ENCODE measurements at places on chromosomes 6 and 20. TPM values are rescaled to one million over a fixed set of nuclear protein-coding genes. Genes with fewer than 3 reads are reported as not detected.

Gene SEL1L2
- total RNA-seq: not detected

Gene GPX5
- total RNA-seq: not detected

Gene LIN28B
- 0.18 TPM for total RNA-seq

Gene SLC22A7
- 0.18 TPM for total RNA-seq

Gene PAQR8
- total RNA-seq: 18.3 TPM

Gene CFB
- 9.9 TPM for total RNA-seq

Gene CCN2
- 183 TPM for total RNA-seq

Gene ZC2HC1B
- 0.93 TPM for total RNA-seq

Gene GSTA3
- total RNA-seq: not detected

Gene SLC22A1
- 1.3 TPM for total RNA-seq

Gene GHRH
- total RNA-seq: not detected

Gene POLR1H
- total RNA-seq: 36.4 TPM

Gene SMPDL3A
- 13.5 TPM for total RNA-seq

Gene KCNK5
- 6.9 TPM for total RNA-seq

Gene PTGIS
- 43.4 TPM for total RNA-seq

Gene TMEM200A
- 22.4 TPM for total RNA-seq

Gene CCDC170
- total RNA-seq: 3.1 TPM

Gene AKAP12
- total RNA-seq: 143 TPM

Gene BEND6
- 2.5 TPM for total RNA-seq

Gene KIF25
- total RNA-seq: 0.18 TPM

Gene ENPP3
- 6.5 TPM for total RNA-seq

Gene CALHM4
- total RNA-seq: not detected

Gene PSORS1C1
- 0.06 TPM for total RNA-seq

Gene FILIP1
- total RNA-seq: 7.6 TPM

Gene RBM24
- 48.2 TPM for total RNA-seq

Gene NHSL1
- 23.1 TPM for total RNA-seq

Gene SLC22A16
- 1.2 TPM for total RNA-seq

Gene KCNG1
- 5.8 TPM for total RNA-seq

Gene DEFB114
- not detected for total RNA-seq

Gene MEI4
- total RNA-seq: 1.2 TPM

Gene SDC4
- total RNA-seq: 122 TPM

Gene HINT3
- 33.9 TPM for total RNA-seq

Gene RAB44
- total RNA-seq: 1.5 TPM

Gene C20orf141
- not detected for total RNA-seq

Gene TPBG
- total RNA-seq: 32.2 TPM

Gene NINL
- total RNA-seq: 27.0 TPM

Gene ZSCAN23
- 13.2 TPM for total RNA-seq

Gene COQ3
- total RNA-seq: 6.1 TPM

Gene MYLK4
- 1.3 TPM for total RNA-seq

Gene VWA7
- 8.6 TPM for total RNA-seq

Gene GTSF1L
- not detected for total RNA-seq

Gene MEP1A
- not detected for total RNA-seq

Gene DEFB132
- 0.18 TPM for total RNA-seq

Gene SLC4A11
- total RNA-seq: 1.9 TPM

Gene KCNK16
- not detected for total RNA-seq

Gene CLVS2
- 0.18 TPM for total RNA-seq

Gene FOXA2
- total RNA-seq: not detected

Gene SLC35F1
- 5.5 TPM for total RNA-seq

Gene NR2E1
- not detected for total RNA-seq

Gene TOP1
- 27.4 TPM for total RNA-seq

Gene MOXD1
- 209 TPM for total RNA-seq

Measured in metanephros (tissue), 2 donors.